Activated T-cell treated with anti-CD3 and anti-CD28 coated beads, Interleukin-2, amount 50 U/mL, for 72 hours (primary cell): ENCODE measurements at places on chromosomes 5 and 9.
A peak's percentile ranks its signal among the peaks of the same experiment; 100 is the strongest.

- no peak for DNase-seq
These were observed 180.8 kb downstream of the FBN2 start for GRCh38 chr5:128357226-128357625.

GRCh38 chr9:35736201-35736633 lies 3.8 kb downstream of the CREB3 start:
- peak; percentile 73 for DNase-seq

DNA sequence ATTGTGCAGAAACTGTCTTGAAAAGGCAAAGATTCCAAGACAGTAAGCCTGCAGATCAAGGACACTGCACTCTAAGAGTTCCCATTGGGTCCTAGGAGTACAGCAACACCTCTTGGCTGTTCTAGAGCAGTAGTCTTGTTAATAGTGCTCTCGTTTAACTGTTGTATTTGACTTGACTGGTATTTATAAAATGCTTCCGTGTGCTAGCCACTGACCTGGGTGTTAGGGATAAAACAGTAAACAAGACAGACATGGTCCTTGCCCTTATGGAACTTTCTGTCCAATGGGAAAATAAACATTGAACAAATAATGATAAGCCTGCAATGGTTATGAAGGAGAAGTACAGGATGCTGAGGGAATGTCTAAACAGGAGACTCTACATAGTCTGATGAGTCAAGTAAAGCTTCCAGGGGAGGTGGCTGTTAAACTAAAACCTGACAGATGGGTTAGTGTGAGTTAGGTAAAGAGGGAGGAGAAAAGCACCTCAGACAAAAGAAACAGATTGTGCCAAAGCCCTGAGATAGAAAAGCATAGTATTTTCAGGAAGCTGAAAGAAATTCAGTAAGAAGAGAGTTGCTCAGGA lies 33.3 kb downstream of the TDRD7 start:
- DNase-seq, result no peak

DNA sequence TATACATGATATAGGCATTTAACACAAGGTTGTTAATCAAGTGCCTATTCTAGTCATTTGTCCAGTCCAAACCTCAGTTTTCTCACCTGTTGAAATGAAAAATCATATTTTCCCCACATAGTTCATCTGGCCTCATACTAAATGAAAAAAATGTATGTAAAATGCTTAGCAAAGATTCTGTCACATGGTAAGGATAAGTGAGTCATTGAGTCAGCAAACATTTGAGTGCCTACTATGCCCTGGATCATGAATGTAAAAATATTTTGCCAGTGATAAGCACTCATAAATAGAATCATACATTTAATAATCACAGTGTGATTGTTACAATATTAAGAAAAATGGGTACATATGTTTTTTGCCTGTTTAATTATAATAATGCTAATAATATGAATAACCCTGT lies 181.2 kb upstream of the PAPPA start:
- DNase-seq, result no peak

- no peak for DNase-seq
These were observed 84.3 kb upstream of the TAF11L2 start for GRCh38 chr5:17413691-17414090.

- no peak for DNase-seq
These were observed 117.6 kb downstream of the SEMA5A start for GRCh38 chr5:9428272-9428671.

DNA sequence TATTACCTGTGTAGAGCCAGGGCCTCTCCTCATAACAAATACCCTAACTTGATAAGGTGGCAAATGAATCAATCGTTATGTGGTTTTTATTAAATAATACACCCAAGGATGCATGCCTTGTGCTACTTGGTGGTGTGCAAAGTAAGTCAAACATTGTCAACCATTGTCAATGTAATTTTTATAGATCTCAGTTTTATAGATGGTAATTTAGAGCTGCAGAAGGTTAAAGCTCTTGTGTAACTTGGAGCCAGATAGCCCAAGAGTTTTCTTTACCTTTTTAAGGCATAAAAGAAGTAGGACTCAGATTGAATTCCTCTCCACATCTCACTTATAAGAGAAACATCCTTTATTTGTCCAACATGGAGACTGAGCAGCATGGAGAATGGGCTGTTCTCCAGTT lies 304.7 kb downstream of the NTRK2 start:
- DNase-seq, result no peak

GRCh38 chr9:127444921-127445850 lies 6.0 kb downstream of the RPL12 start:
- DNase-seq, result no peak

DNA sequence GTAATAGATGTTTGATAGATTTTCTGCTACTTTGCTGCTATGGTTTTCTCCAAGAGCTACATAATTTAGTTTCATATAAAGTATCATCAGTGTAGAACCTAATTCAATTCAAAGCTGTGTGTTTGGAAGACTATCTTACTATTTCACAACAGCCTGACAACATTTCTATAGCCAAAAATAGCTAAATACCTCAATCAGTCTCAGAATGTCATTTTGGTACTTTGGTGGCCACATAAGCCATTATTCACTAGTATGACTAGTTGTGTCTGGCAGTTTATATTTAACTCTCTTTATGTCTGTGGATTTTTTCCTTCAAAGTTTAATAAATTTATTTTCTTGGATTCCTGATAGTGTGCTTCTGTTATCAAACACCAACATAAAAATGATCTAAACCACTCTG lies 35.1 kb upstream of the CCDC152 start:
- no peak for DNase-seq

DNA sequence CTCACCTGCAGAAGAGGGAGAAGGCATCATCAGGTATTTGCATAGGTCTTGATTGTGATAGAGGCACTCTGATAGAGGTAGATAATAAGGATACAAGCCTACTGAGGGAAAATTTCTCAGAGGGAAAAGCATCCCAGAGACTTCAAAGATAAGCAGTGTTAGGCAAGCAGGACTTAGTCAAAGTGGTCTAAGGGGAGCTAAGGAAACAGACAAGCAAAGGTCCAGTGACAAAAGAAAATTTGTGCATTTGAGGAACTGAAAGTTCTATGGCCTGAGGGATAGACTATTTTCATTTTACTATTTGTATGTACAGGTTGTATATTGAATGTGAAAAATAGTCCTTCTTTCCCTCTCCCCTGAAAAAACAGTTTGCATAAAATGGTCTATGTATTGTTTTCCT lies 27.4 kb downstream of the OXCT1 start:
- no peak for DNase-seq

DNA sequence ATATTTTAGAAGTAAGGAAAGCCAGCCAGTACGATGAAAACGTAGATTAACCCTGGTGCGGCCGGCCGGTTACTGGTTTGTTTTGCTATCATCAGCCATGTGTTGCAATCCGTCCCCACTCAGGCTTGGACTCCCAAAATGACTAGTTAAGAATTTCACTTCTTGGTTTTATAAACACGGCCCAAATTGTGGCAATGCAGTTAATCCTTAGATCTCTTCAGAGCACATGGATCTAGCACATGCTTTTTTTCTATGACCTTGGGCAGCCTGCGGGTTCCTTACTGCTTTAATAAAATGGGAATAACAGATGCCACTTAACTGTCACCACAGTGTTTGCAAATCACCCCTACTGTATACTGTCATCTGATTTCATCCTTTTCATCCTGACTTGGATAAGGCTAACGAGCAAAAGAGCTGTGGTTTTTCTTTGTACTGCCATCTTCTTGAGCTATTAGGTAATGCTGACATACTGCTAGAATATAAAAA lies 1.5 kb downstream of the NDFIP1 start:
- peak; percentile 29 for DNase-seq

GRCh38 chr9:107176436-107177151 lies 106.5 kb upstream of the RAD23B start:
- DNase-seq, result no peak

DNA sequence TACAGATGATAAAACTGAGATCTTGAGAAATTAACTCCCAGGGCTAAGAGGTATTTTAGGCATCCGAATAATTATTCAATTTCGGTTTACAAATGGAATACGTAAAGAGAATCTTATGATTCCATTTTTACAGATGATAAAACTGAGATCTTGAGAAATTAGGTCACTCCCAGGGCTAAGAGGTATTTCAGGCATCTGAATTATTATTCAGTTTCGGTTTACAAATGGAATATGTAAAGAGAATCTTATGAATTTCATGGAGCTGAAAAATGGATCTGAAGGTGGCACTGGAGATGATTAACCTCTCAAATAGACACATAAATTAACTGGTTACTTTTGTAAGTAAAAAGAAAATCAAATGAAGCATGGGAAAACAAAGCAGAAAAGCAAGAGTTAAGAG lies 44.2 kb downstream of the FGF1 start:
- DNase-seq, result no peak

GRCh38 chr9:6024035-6024554 lies 8.7 kb upstream of the RANBP6 start:
- peak; percentile 39 for DNase-seq

DNA sequence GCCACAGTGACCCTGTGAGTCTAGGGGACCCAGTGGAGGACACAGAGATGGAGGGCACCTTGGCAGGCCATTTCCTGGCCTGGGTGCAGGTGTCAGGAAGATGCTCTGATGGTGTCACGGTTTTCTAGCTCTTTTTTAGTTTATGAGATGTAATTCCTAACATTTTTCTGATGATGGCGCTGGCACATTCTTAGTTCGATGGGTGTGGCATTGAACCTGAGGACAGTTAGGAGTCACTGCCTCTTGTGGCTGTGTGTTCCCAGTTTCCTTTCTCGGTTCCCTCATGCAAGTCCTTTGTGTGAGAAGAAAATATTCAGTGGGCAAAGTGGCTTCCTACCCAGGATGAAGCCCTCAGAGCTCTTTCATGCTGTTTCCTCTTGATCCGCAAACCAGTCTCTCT lies 129.4 kb upstream of the ICE1 start:
- DNase-seq, result no peak

- no peak for DNase-seq
These were observed 41.4 kb downstream of the MVB12B start for GRCh38 chr9:126368020-126368419.

DNA sequence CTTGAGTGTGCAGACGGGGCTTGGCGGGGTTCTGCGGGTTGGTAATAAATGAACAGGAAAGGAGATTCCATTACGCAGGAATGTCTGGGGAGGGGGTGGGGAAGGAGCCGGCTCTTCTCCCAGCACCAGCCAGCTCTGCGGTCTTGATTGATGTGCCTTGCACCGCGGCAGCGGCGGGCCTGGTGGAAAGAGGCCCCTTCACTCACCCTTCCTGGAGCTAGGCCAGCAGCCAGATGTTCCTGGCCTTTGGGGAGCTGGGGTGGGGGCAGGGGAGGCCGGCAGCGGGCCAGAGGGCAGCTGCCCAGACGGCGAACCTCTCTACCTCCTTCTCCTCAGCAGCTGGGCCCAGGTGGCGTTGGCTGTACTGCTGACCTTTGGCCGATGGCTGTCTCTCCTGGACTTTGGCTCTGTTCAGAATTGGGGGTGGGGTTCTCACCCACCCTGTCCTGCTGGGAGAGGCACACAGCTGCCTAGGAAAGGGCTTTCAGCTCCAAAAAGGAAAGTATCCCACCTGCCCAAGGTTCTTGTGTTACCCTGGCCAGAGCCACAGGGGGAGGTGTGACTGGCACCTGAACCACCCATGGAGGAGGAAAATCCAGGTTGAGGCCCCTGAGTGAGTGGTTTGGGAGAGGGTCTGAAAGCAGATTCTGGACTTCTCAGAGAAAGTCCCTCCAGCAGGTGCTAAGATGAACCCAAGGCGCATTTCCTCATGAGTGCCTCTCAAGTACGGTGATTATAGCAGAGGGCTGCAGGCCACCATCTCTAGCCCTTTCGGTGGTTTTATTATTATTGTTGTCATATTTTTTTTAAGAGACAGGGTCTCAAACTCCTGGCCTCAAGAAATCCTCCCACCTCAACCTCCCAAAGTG lies 58.0 kb upstream of the SYNPO start:
- DNase-seq, result no peak

DNA sequence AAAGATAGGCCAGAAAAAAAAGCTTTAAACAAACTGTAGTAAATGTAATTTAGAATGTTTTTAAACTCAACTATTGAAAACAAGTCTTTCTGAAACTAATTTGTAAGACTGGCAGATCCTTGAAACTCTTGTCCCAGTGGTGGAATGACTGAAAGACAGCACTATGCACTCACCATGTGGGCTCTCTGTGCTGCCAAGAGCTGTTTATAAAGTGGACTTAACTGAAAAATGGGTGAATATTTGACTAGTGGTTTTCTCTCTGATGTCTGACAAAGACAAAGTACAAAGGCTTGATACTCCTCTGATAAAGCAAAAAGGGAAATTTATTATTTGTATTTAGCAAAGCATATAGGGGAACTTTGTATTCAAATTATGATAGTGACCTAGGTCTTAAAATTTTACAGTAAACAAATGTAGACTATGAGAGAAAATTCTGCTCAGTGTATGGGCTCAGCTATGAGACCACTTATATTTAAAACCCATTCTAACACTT lies 635.4 kb downstream of the NR2F1-AS1 start:
- no peak for DNase-seq

DNA sequence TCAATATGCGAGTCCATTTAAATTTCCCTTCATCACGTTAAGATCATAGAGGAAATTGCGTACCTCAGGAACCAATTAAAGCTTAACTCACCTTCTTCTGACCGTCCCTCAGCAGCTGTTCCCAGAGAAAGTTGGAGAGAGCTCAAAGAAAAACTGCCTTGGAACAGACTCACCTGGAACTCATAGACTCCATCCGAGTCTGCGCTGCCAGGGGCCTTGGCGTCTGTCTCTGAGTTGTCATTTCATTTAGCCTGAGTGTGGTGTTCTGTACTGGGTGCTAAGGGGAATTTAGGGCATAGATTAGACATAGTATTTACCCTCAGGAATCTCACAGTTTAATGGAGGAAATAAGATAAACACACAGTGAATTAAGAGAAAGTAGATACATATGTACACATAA lies 892.7 kb downstream of the TLE1 start:
- DNase-seq, result no peak

GRCh38 chr9:14173713-14174112 lies 140.2 kb downstream of the NFIB start:
- no peak for DNase-seq

- DNase-seq, result no peak
These were observed 11.9 kb downstream of the DNAH5 start for GRCh38 chr5:13932561-13932960.

- no peak for DNase-seq
These were observed 155.3 kb downstream of the ADAMTS12 start for GRCh38 chr5:33736510-33736909.

GRCh38 chr9:91241909-91242308 lies 119.8 kb downstream of the AUH start:
- DNase-seq, result no peak

DNA sequence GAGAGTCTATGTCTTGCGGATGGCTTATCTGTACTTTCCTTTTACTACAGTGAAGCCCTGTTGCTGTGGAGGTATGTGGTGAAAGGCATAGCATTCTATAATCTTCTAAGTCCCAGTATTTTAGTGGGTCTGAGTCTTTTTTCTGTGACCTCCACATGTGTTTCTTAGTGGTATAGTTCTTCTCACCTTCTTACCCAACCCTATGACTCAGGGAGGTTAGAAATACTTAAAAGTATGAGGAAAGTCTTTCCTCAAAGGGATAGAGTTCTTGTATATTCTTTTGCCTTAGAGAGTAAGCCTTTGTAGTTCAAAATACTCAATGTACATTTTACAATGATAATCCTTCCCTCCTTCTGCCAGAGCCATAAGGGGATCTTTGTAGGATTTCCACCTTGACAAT lies 621.9 kb upstream of the CTNND2 start:
- no peak for DNase-seq

GRCh38 chr9:104468261-104468660 lies 35.8 kb upstream of the OR13F1 start:
- no peak for DNase-seq

GRCh38 chr5:103910011-103910410 lies 347.4 kb upstream of the NUDT12 start:
- no peak for DNase-seq
